Aorta (tissue), 5 donors: ENCODE measurements at places on chromosomes 1 and 21. TPM values are rescaled to one million over a fixed set of nuclear protein-coding genes. Genes with fewer than 3 reads are reported as not detected.

DNA sequence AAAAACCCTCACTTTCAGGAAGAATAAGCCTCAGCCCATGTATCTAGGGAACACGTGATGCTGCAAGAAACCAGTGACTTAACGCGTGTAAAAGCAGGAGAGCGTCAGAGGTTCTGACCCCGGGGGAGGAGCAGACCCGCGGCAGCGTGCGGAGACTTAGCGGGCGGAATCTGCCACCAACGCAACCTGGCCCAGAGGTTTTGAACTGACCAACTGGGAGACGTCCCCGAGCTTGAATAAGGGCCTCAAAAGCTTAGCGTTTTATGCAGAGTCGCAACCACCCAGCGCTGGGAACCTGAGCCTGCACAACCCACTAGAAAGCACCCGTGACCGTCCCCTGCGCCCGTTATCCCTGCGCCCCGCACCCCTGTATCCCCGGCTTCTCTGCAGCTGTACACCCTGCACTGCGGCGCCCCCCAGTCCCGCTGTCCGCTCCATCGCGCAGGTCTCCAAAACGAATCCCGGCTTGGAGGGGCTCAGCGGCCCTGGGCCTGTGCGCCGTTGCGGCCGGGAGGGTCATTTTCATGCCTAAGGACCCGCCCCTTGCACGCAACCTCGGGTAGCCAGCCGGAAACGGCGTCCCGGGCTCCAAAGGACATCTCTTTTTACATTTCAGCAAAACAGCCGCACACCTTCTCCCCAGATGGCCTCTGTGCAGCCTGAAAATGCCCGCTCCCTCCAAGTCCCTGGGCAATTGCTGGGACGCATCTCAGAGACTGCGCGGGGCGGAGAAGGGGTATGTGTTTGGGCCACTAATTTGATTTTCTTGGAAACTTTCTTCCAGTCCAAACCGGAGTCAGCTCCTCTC is 29.4 kb upstream of the TRIM17 start:
- DNase-seq, result peak; percentile 71

- DNase-seq, result peak; percentile 40
Measured at GRCh38 chr1:19390166-19390850, 78.2 kb downstream of the SLC66A1 start.

DNA sequence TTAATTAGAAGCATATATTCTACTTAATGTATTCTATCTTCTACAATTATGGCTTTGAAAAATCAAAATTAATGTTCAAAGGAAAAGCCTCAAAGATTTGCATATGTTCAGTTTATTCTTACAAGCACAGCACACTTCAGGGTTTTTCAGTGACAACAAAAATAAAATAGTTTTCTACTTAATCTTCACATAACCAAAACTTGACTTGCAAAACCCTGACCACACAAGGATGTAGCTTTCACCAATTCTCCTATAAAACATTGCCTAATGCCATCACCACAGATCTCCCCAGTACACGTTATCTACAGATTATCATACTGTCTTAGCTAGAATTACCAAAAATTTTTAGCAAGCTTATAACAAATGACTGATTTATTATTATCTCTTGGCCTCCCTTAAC is 23.3 kb downstream of the LPAR3 start:
- no peak for DNase-seq

DNA sequence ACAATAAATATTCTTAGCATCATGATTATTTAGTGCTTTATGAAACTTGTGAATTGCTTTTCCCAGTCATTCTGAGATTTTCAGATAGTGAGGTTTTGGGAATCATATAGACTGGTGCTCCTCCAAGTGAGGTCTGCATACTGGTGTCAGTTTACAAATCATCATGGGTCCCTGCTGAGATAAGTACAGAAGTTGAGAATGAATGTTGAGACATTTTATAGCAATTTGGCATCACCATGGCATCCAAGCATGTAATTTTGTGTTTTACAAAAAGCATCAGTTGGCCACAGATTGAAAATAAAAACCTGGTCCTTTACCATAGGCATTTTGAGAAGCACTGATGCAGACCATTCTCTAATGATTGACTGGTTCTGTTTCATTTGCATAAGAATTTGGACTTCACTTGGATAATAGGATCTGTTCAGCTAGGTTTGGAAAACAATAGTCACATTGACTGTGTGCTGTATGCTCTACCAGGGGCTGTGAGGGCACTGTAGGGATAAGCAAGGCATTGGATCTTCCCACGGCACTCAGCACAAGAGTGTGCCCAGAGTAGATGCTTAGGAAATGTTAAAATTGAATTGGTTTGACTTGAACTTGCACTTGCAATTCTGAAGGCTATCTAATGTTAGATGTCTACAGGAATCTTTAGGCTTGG is 79.0 kb upstream of the JUN start:
- DNase-seq, result no peak

DNA sequence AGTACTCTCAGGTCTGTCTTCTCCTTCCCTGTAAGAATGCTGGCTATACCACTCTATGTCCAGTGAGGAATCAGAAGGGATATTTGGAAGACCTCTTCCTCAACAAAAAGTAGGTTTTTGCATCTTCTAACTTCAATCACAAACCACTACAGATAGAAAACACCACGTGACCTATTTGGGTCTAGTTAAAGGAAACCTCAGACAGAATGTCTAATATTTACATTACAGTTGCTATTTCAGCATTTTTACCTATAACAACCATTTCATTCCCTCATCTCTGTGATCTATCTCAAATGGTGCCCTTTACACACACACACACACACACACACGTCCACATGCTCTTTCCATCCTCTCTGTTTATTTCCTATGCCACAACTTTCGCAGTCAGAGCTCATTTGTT is 7.9 kb upstream of the ADORA3 start:
- DNase-seq, result no peak

DNA sequence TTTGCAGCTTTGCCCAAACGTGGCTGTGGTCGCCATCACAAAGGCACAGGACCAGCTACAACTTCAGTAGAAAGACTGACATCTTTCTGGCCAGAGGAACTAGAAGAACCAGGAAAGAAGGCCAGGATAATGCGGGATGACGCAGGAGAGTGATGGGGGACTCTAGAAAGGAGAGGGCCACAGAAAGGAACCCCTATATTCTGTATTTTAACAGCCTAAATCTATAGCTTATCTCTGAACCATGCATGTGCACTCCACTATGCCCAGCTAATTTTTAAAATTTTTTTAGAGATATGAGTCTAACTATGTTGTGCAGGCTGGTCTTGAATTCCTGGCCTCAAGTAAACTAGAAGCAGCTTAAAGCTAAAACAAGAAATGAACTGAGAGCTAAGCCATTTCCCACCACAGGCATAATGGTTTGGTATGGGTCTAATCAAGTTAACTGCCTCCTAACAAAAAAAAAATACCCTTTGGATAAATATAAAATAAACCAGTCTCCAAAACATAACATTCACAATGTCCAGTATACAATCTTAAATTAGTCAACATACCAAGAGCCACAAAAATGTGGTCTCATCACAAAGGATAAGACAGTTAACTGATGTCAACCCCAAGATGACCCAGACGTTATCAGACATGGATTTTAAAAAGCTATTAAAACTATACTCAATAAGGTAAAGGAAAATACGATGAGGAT is 18.0 kb downstream of the LTN1 start:
- no peak for DNase-seq

- no peak for DNase-seq
Measured at GRCh38 chr21:20031807-20032206, 966.4 kb upstream of the NCAM2 start.

DNA sequence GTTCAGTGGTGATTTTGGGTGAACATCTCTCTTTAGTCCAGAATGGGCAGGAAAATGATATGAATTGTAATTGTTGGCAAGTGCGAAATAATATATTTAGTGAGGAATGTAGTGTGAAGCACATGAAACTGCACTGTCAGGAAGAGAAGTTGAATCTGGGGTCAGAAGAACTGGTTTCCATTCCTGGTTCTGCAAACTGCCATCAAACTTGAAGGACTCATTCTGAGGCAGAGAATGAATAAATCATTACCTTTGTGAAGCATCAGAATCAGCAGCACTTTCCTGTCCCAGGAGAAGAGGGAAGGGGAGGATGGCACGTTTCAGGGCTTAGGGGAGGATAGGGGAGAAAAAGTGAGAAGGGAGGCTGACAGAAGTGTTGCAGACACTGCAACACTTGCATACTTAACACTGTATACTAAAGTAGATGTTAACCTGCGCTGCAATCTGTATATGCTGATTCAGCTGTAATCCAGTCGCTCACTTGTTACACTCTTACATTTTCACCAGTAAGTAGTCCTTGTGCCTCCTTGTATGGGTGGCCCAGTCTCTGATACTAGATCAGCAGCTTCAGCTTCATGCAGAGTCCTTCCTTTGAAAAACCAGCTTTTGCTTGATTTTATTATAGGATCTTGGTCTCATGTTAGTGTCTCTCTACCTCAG is 10.5 kb upstream of the RPTN start:
- no peak for DNase-seq

DNA sequence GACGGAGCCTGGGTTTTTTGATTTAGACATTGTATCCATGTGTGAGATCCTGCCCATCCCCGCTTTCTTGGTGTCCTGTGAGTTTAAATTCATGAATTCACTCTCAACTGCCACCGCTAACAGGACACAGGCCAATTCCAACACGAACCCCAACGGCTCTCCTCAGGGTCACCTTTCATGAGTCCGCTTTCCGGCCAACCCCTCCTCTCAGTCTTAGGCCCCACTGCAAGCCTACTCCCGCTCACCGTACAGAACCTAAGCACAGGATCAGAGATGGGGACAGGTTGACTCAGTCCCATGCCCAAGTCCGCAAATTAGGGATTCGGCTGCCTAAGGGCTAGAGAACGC is 238 bp upstream of the SCP2 start:
- DNase-seq, result no peak

Gene PIGR
- total RNA-seq, result 0.84 TPM
